ENCODE measurements at places on chromosomes 1 and 21. TPM values are rescaled to one million over a fixed set of nuclear protein-coding genes. Genes with fewer than 3 reads are reported as not detected.

- DNase-seq, result no peak
These were observed 249.3 kb downstream of the TNR start for GRCh38 chr1:175494011-175494554.

DNA sequence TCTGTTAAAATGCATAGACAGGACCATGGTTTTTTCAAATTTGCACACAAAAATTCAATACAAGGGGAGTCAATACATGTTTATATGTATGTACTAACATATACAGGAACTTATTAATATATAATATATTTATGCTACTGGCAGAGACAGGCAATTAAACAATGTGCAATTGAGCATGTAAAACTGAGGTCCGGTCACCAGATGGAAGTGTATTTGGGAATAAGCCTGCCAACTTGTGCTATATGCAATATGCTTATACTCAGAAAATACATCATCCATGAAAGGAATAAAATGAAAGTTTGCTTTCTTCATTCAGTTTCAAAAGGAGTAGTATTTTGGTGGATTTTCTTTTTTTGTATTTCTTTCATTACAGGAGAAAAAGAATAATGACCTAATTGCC, 640.2 kb upstream of the CXADR start:
- DNase-seq, result no peak

Gene NFASC
- polyA plus RNA-seq, result not detected

Gene NSL1
- 15.5 TPM for polyA plus RNA-seq

Gene FCRL6
- polyA plus RNA-seq, result 0.06 TPM
